ENCODE measurements at places on chromosomes 6 and 20.

GRCh38 chr6:122399348-122400120, at the start of gene HSF2:
HSF2 (plus strand) TSS chr6:122399652; CDS start chr6:122399738, 86 bp downstream.
- peak; percentile 98 for DNase-seq

- DNase-seq: no peak
These were observed 484.8 kb downstream of the PREX1 start for GRCh38 chr20:48342822-48343513.

DNA sequence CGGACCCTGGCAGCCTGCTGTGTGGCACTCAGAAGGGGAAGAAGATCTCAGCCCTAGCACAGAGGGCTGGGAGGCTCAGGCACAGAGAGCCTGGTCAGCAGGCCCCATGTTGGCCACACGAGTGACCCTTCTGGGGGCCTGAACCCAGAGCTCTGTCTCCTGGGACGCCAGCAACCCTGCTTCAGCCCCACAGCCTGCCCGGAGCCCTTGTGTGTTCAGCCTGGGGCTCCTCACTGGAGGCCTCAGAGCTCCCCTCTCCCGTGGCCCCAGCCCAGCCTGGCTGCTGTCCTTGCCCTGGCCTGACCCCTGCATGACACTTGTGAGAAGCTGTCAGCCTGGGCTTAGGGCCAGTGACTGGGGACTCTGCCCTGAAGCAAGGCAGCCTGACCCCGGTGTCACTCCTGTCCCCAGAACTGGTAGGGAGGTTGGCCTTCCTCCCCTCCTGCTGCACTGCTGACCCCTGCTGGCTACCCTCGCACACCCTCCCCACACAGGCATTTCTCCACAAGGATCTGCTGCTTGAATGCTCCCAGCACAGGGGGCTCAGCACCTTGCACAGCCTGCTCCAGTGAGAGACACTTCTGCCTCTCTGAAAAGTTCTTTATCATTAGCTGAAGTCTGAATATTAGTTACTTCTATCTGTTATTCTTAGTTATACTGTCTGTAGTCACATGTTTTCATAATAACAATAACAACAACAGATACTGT, 15.4 kb upstream of the IP6K3 start:
- DNase-seq: peak; percentile 53

- peak; percentile 24 for DNase-seq
These were observed 47.1 kb upstream of the EDN3 start for GRCh38 chr20:59253325-59253724.

- DNase-seq: no peak
These were observed 276.8 kb downstream of the NRN1 start for GRCh38 chr6:5729813-5730517.

Data from activated CD4-positive, alpha-beta T cell treated with anti-CD3 and anti-CD28 coated beads, Interleukin-10, Interleukin-2, amounts not matched to agents 100 ng/mL and 50 ng/mL, durations not matched to agents 16 hours and 8 hours (primary cell).